ENCODE measurements at places on chromosomes 2 and 18.

GRCh38 chr2:217142649-217143266 is 282.9 kb upstream of the TNP1 start:
- no peak for DNase-seq

GRCh38 chr2:96906729-96907114 is 36.8 kb upstream of the SEMA4C start:
- no peak for DNase-seq

DNA sequence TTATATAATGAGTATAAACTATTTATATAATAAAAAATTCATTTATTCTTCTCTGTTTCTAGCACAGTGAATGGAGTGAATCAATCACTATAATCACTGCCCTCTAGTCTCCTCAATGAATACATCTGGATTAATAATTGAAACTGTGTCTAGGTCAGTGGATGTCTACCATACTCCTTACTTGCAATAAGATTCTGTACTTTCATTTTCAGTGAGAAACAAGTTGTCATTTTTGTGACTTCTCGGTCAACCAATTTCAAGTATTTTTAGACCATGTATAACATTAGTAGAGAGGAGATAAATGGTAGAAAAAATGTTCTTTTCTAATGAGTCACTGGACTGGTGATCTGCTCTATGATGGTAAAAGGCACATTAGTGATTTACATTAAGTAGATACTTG is 799.6 kb upstream of the CHAC2 start:
- no peak for DNase-seq

DNA sequence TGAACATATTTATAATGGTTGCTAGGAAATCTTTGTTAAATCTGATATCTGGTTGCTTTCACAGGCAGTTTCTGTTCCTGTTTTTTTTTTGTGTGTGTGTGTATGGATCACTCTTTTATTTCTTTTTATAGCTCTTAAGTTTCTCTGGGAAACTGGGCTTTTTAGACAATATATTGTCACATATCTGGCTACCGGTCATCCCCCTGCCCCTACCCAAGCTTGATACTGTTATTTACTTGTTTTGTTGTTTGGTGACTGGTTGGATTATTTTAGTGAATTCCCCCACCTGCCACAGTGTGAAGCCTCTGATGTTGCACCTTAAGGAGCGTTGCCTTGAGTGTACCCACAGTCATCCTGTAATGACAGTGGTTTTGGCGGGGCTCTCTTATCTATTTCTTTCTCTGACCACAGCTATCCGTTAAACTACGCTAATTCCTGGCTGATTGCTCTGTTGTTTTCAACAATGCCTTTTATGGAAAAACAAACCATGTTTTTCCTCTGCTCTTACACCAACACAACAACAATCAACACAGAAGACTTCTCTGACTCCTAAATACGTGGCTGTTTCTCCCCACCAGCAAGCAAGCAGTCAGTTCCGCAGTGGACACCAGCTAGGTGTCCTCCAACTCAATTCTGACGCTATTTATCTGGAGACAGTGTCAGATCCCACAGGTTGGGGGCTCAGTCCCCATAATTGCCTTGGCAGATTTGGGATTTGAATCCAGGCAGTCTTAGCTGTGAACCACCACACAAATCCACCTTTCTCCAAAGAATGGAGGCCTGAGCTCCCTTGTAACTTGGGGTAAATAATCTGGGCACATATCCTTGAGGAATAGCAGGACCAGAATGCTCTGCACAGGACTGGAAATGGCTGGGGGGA is 10.9 kb downstream of the GNLY start:
- DNase-seq = no peak

- no peak for DNase-seq
Observed at GRCh38 chr18:3529077-3529476, 79.1 kb downstream of the TGIF1 start.

DNA sequence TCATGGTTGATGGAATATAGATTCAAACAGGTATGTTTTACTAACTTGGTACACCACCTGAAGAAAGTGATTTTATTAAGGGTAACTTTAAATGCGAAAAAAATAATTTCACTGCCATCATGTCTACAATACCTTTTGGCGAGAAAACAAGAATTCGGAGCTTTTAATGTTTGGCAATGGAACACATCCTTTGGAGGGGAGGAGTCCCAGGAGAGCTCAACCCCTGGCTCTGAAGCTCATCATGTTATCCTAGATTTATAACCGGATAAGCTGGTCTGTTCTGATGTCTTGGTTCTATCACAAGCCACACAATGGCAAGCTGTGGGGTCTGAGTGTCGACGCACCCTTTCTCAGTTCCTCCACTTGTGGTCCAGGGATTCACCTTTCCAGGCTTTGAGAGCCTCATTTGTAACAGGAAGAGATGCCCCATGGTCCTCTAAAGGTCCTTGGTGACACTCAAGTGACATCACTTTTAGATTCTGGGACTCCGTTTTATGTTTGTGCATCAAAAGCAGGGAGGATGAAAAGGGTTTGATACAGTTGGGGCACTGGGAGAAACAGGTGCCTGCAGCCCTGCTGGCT is 172.7 kb downstream of the BCL2 start:
- no peak for DNase-seq

Data from stimulated activated CD4-positive, alpha-beta T cell treated with anti-CD3 and anti-CD28 coated beads, Interleukin-4, amount 100 ng/mL, for 1 hour (primary cell).